ENCODE measurements at places on chromosomes 7 and 10.

DNA sequence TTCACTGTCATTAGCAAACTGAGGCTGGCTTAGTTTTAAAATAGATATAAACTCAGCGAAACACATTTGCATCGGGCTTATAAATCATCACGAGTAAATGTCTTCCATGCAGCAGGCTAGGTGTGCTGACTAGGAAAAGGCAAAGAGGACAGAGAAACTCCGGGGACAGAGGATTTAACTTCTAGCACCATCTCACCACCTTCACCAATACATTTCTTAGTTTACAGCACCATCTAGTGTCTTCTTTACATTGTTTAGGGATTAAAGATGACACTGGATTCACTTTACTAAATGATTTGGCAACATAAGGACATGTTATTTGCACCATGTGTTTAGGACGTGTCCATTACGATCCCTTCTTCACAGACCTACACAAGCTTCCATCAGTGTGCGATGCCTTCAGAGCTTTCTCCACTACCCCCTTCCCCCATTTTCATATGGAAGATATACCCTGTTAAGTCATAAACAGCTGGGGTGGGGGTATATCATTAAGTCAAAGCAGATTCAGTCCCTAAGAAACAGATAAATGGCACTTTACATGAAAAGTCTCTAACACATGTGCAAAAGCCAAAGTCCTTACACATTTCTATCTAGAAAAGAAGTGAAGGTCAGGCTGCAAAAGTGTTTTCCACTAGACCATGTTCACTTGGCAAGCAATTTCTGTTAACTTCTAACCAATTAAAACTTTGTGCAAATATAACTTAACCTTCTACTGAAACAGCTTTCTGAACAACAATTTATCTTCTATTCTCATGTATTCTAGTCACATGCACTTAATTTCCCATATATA lies 103.3 kb downstream of the GRB10 start:
- DNase-seq = peak; percentile 71

GRCh38 chr7:37408291-37409228 lies 40.1 kb downstream of the ELMO1 start:
- no peak for DNase-seq

- DNase-seq = no peak
Measured at GRCh38 chr10:89047397-89047796, 56.8 kb downstream of the FAS start.

DNA sequence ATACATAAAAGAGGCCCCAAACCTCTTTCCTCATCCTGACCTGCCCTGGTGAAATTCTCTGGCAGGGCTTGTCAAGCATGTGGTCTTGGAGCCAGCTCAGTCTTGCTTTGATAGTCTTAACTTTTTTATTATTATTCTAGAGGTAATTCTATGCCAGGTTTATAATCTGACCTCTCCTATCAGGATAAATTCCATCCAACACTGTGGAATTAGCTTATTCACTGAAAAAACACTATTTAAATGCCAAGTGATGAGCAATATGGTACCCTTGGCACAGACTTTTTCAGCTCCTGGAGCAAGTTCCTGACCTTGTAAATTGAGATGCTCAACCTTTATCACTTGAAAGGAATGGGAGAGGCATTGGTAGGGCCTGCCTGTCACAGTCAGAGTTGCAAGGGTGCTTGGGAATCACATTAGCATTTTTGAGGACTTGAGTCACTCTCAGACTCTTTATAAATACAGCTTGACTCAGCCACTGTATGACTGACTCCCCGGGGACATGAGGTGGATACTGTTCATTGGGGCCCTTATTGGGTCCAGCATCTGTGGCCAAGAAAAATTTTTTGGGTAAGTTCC lies at the start of gene CPA4:
CPA4 (plus strand) TSS at position 480 of the 576 bp plus-strand sequence; CDS start at position 500, 20 bp downstream.
- DNase-seq = peak; percentile 74

GRCh38 chr7:50730446-50731400 lies 52.0 kb downstream of the GRB10 start:
- DNase-seq = no peak

DNA sequence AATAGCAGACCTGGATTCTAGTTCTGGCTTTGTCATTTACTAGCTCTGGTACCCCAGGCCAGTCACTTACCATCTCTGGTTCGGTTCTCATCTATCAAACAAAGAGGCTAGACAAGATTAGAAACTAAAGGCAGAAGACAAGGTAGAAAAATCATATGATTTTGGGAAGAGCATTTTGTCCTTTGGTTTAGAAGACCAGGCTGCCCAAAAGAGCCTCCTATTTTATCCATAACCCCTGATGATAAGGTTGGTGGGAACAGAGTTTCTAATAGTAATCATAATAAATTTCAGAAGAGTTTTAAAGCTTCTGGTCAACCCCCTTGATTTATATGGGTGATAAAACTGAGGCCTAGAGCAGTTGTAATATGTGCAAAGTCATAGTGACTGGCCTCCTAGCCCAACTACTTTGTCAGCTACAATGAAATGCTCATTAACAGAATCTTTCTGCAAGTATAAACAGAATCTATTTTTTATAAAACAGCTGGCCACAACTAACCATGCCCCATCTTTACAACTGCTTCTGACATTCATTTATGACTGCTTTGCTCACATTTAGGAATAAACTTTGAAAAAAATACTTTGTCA lies 23.4 kb downstream of the COX15 start:
- no peak for DNase-seq

GRCh38 chr10:12507165-12507850 lies 158.0 kb downstream of the CAMK1D start:
- no peak for DNase-seq

DNA sequence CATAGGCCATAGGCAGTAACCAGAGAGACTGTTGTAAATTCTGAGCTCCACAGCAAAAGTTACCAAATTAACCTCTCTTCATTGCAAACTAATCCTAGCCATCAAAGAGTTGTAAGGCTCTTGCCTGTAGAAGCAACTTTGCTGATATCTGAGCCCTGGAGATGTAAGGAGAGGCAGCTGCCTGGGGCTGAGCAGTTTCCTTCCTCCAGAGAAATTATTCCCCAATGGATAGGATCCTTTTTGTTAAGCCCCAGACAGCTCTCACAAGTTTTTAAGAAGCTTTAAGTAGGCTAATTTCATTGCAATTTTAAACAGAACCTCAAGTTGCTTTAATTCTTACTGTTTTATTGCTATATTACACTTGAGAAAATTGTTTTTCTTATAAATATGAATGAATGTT lies 211.1 kb downstream of the GALNT17 start:
- no peak for DNase-seq

DNA sequence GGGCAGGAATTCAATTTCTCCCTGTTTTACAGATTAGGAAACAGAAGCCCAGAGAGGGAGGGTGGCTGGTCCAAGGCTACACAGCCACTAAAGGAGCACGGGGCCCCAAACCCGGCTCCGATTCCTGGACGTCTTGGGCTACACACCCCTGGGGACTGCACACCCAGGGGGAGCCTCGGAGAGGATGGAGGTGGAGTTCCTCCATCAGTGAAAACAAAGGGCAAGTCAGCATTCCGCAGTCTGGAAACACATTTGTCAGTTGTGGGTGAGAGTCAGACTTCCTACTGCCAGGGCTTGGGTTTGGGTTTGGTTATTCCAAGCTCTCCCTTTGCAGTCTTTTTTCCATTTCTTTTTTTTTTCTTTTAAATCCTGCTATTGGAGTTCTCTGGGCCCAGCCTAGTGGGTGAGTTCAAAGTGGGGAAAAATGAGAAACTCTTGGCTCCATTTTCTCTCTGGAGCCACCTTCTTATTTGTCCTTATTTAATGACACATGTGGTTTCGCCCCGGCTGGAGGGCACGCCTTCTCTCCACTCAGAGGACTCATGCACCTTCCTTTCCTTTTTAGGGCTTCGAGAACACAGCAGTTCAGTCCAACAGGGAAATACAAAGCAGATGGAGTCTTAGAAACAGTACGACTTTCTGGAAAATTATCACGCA lies 59.9 kb upstream of the AQP1 start:
- no peak for DNase-seq

- no peak for DNase-seq
Measured at GRCh38 chr7:133082390-133082766, 488 bp upstream of the CHCHD3 start.

- DNase-seq = no peak
Measured at GRCh38 chr7:125032943-125033342, 103.3 kb upstream of the POT1 start.

- DNase-seq = no peak
Measured at GRCh38 chr7:54477083-54477482, 65.1 kb upstream of the VSTM2A start.

- no peak for DNase-seq
Measured at GRCh38 chr10:132385389-132385667, 11.7 kb upstream of the PWWP2B start.

- DNase-seq = no peak
Measured at GRCh38 chr7:134174795-134175261, 47.7 kb downstream of the LRGUK start.

DNA sequence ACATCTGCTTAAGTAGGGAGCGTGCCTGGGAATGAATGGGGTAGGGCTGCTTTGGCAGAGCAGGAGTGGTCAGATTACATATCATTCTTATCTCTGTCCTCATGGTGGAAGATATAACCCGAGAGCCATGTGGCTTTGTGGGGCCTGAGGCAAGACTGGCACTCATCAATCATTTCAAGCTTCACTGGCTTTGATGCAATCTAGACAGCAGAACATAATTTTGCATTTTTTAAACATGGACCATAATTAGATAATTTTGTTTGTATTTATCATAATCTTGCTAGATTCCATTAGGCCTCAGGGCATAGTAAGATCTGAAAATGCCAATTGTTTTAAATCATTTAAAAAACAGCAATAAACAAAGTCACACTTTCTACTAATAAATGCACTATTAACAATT lies 480.3 kb downstream of the NXPH1 start:
- DNase-seq = no peak

DNA sequence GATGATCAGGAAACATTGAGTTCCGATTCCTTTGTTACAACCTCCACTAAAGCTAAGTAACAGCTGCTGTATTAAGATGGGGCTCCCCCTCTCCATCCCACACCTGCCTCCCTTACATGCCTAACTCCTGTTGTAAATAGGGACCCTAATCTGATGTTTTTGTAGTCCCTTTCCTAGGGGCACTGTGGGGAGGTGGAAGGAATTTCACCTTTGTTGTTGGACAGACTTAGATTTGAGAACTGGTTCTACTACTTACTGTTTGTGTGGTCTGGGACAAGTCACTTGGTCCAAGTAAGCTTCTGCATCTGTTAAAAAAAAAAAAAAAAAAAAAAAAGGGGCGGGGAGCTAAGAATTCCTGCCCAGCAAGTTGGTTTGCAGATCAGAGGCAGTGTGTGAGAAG lies 42.6 kb downstream of the KIAA1217 start:
- no peak for DNase-seq

DNA sequence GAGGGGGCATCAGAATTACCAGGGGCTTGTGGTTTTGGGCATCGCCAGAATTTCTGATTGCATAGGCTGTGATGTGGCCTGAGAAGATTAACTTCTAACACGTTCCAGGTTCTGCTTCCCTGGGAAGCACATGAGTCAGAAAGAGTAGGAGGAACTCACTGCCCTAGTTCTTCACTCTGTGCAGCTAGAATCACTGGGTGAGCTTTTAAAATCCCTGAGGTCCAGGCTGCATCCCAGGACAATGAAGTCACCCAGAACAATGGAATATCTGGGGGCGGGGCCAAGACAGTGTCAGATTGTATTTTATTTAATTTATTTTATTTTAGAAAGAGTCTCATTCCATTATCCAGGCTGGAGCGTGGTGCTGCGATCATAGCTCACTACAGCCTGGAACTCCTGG lies 636.5 kb downstream of the CALN1 start:
- no peak for DNase-seq

DNA sequence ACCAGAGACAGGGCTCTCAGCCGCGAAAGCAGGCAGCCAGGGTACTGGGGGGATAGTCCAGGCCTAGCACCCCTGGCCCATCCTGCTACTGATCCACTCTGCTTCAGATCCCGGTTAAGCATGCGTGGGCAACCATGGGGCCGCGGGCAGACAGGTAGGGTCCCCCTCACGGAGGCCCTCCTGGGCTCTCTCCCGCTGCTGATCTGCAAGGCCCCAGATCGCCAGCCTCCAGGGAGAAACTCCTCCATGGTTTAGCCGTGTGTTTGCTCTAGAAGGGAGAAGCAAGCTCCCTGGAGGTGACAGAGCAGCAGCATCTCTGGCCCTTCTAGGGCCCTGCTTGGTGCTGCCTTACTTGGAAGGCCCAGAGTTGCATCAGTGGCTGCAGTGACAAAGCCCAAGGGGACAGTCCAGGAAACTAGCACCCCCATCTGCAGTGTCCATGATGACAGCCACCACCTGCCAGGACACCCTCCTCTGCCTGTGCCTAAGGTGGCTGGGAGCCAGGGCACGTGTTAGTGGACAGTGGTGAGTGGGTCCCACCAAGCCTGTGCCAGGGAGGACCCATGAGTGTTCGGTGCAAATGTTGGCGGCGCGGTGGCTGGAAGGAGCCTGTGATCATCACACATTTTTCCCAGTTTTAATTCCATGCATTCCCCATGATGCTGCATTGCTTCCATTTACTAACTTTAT lies 29.2 kb downstream of the CALML5 start:
- DNase-seq = no peak

DNA sequence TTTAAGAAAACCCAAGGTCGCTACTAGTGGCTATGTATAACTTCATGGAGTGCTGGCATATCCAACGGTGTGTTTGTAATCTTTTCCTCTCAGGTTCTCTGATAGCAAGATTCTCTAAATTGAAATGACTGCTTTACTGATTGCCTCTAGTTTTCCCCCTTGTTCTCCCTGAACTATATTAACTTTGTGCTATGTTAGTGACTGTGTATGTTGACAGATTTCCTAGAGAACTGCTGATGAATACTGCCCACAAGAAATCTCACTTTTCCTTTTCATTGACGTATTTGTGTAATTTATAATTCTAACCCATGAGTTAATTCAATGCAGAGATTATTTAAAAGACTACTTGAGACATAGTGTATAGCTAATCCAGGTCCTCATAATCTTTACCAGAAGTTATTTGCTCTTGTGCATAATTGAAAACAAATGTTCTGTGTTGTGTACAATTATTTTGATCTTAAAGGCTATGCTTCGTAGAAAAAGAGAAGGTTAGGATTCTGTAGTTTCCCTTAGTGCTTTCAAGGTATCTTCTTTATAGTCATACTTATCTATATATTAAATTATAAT lies 70.6 kb upstream of the GLCCI1 start:
- DNase-seq = peak; percentile 10

GRCh38 chr7:69172357-69173077 lies 425.8 kb upstream of the AUTS2 start:
- no peak for DNase-seq

DNA sequence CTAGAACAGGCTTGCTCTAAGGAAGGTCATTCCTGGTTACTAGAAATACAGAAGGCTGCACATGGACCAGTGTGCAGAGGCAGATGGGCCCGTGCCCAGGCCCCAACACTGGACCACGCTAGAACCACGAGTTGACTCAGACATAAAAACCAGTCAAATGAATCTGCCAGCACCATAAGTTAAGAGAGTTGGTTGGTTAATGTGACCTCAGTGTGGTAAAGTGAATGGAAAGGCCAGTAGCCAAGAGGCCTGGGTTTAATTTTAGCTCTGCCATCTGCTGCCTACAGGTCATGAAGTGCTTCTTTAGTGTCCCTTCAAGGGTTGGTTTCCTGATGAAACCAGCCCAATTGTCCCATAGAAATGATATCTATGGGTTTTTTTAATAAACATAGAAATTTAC lies 329.6 kb upstream of the NRP1 start:
- DNase-seq = no peak

GRCh38 chr7:92221766-92222165 lies 23.9 kb downstream of the KRIT1 start:
- DNase-seq = no peak

GRCh38 chr10:77801474-77802161 lies 124.9 kb downstream of the DLG5 start:
- DNase-seq = no peak
